Esophagus muscularis mucosa (tissue), 4 donors: ENCODE measurements at places on chromosomes 12 and 14. TPM values are rescaled to one million over a fixed set of nuclear protein-coding genes. Genes with fewer than 3 reads are reported as not detected.

- no peak for DNase-seq
These were observed 434.1 kb downstream of the NOVA1 start for GRCh38 chr14:26163761-26164160.

DNA sequence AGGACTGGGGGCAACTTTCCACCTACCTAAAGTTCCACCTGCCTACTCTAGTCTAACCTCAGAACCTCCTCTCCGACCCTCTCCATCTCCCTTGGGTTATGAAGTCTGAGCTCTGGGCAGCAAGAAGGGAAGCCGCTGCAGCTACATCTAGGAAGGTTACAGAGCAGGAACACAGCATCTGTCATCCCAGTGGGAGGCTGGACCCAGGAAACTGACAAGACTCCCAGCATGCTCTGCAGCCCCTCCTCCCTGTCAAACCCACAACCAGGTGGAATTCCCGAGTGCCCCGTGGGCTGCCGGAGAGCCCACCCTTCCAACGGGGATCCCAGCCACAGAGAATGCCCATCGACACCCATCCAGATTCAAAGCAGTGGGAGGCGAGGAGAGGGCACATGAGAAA is 2.1 kb downstream of the TESC start:
- no peak for DNase-seq

MMP19 gene
- total RNA-seq, result 17.4 TPM

GRCh38 chr14:50656776-50657175 is 11.3 kb downstream of the SAV1 start:
- DNase-seq, result no peak

CLMN gene
- 6.5 TPM for total RNA-seq

GRCh38 chr14:103427485-103428443 is 42.5 kb downstream of the MARK3 start:
- no peak for DNase-seq

DNA sequence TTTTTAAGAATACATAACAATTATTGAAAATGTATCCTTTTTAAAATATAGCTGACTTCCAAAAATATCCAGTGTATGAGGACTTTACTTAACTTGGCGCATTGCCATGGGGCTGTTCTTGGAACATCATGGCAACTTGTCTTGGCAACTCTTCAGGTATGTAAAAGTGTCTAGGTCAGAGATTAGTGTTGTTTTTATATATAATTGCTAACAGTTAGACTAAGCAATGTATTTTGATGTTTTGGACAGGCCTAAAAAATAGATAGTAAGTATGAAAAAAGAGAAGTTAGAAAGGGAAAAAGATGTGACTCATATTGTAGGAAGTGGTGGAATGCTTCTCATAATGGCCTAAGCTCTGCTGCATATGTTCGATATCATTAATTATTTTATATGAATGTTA is 70.9 kb downstream of the MON2 start:
- no peak for DNase-seq

C12orf42 gene
- total RNA-seq, result not detected

GRCh38 chr14:61582815-61583214 is 112.5 kb upstream of the HIF1A start:
- DNase-seq, result no peak

CACNA2D4 gene
- total RNA-seq, result 0.84 TPM
